Stimulated activated CD8-positive, alpha-beta memory T cell treated with anti-CD3 and anti-CD28 coated beads, Interleukin-7, amount 100 ng/mL, for 48 hours (primary cell): ENCODE measurements at places on chromosomes 3 and 15.
A peak's percentile ranks its signal among the peaks of the same experiment; 100 is the strongest.

- no peak for DNase-seq
These were observed 106.5 kb upstream of the ADPGK start for GRCh38 chr15:72890043-72890442.

DNA sequence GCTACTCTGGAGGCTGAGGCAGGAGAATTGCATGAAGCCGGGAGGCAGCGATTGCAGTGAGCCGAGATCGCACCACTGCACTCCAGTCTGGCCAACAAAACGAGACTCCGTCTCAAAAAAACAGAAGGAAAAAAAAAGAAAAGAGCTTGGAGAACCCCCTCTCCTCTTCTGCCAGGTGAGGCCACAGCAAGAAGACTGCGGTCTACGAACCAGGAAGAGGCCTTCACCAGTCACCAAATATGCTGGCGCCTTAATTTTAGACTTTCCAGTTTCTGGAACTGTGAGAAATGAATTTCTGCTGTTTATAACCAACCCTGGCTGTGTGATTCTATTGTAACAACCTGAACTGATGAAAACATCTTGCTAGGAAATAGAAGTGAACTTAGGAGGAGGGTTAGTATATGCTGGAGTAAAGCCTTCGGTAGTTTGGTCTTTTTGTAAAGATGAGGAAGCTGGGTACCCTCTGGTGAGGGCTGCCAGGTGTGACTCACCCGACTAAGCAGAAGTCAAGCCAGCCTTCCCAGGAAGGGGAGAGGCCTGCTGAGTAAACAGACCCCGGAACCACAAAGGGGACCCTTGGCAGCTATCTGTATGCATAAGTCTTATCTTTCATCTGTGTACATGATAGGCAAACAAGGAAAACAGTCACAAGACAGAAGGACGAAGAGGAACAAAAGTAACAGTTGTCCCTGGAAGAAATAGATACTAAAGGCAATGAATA is 78.7 kb downstream of the KLF13 start:
- no peak for DNase-seq

- DNase-seq = no peak
These were observed 2.2 kb downstream of the P2RY14 start for GRCh38 chr3:151276038-151276686.

GRCh38 chr3:47782446-47783308 is 984 bp upstream of the SMARCC1 start:
- DNase-seq = no peak

GRCh38 chr3:64728994-64729393 is 41.2 kb upstream of the ADAMTS9 start:
- no peak for DNase-seq

GRCh38 chr3:76383781-76384180 is 598.4 kb upstream of the ZNF717 start:
- no peak for DNase-seq

GRCh38 chr15:56244811-56245576 is 1.3 kb upstream of the RFX7 start:
- DNase-seq = no peak

GRCh38 chr15:27990521-27991515 is 108.3 kb downstream of the OCA2 start:
- DNase-seq = no peak

- no peak for DNase-seq
These were observed 29.3 kb downstream of the FBLN2 start for GRCh38 chr3:13578251-13578650.

GRCh38 chr15:29938361-29939335 is 116.4 kb upstream of the TJP1 start:
- no peak for DNase-seq

DNA sequence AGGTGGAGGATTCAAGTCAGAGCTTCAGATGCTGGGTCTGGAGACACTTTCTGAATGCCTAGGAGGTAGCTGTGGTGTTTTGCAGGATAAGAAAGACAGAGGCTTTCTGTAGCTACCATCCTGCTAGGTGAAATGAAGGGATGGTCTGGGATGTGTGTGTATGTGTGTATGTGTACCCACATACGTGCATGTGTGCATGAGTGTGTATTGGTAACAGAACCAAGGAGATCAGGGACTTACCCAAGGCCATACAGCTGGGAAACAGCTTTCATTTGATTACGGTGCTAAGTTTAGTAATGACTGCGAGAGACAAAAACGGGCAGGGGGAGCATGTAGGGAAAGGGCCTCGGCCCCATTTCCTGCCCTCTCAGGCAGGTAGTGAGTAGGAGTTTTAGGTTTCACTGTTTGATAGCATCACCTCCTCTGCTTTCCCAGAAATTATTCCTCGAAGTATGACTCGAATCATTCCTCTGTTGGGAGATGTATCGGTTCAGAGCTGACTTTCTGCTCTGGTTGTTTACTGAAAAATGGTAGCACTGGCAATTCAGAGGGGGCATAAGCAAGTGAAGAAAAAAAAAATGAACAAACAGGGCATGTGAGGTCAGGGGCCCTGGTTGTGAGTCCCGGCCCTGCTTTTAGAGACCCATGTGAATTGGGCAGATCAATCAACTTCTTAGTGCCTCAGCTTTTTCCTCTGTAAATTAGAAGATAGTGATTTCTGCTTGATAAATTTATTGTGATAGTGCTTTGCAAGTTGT is 130.7 kb downstream of the LPP start:
- peak; percentile 39 for DNase-seq

DNA sequence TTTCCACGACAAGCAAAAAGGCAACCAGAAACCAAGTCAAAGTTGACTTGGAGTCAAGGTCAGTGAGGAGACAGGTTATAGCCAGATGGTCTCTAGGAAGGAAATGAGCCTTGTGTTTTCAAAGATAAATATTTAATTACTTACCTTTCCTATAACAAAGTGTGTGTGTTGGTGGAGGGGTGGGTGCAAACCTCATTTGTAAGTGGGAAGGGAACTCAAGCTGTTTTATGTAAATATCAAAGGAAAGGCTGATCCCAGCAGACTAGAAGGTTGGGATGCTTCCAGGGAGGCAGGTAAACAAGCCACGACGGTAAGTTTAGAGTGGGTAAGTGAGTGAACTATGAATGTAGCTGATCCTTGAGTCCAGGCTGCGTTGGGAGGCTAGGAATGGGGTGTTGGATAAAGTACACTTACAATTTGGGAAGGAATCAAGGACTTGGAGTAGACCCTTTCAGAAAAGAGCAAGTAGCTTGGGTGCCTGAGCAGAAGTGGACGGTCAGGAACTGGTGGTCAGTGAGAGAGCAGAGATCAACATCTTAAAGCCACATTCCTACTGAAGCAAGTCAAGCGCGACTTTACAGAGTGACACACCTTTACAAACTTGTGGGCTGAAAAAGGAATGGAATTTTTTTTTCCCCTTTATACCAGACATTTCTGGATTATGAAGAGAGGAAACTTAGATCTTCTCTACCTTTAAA is 82.0 kb upstream of the TBL1XR1 start:
- no peak for DNase-seq

DNA sequence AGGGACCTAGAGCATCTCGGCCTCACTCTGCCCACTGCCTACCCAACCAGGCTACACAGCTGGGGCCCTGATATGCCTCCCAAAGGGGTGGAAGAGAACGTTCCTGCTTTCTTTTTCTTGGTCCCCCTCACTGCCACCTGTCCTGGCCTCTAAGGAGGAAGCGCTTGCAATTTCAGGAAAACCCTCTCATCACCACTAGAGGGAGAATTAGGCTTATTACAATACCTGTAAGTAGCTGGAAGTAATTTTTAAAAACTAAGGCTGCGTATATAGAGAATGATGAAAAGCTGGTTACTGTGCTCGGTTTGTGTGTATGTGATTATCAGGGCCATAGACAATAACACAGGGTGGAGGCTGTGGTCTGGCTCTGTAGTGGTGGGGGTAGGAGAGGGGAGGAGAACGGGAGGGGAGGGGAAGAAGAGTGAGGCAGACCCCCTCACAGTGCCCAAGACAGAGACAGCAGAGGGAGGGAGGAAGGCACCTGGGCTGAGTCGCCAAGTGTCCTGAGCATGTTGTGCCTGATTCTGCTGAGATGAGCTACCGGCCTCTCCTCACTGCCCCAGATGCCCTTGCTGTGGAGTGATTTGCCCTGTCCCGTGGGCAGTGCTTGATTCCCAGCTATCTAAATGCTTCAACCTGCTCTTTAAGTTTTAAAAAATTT is 3.3 kb downstream of the GABRG3 start:
- DNase-seq = no peak

DNA sequence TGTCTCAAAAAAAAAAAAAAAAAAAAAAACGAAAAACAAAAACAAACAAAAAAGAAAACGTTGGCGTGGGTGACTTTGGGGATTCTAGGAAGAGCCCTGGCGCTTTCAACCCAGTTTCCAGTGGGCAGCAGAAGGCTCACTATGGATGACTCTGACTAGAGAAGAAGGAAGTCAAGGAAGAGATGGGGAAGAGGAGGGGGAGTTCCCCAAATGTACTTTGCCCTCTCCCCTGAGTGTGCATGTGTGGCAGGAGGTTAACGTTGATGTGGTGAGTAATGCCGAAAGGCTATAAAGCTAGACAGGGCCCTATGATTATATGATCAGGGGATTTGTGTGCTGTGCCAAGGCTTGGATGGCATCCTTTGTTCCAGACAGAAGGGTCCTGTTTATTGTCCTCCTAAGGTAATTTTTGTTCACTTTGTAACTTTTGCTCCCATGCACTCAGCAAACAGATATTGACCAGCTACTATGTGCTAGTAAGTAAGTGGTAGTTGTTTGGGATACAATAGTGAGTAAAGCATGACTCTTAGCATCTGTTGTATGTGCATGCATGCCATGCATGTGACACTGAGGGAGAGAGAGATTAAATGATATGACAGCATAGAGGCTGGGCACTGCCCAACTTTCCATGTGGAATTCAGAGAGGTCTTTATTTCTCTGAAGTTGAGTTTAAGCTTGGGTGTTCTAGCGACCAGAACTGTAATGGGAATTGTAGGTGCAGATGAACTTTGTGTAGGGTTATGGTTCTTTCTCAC is 750 bp upstream of the HHLA2 start:
- no peak for DNase-seq

DNA sequence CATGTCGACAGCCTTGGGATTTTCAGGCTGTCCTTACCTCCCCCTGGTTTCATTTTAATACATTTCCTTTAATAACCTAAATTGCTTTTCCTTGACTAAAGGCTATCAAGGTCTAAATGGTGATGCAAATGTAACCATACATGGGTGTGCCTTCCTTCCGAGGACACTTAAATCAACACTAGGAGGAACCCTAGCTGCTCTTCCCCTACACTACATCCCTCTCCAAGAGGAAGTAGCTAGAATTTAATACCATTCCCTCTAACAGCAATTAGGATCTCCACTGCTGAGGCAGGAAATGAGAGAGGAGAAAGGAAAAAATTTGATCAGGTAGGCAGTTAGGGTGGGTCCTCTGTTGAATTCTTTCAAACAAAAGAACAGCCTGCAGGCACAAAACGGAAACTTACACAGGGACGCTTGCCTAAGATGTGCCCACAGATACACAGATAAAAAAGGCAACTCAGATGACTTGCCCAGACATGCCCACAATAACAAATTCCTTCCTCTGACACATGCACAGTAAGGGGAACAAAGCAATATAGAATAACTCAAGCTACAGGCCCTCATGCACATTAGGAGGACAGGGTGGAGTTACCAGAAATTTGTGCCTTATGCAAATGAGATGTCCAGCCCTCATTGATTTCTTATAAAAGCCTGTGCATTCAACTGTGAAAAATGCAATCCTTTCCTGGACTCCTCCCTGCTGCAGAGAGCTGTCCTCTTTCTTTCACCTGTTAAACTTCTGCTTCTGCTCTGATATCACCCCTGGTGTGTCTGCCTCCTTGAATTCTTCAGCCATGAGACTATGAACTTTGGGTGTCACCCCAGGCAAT is 1024.4 kb upstream of the CADM2 start:
- no peak for DNase-seq

- DNase-seq = no peak
These were observed 417.4 kb upstream of the NAALADL2 start for GRCh38 chr3:174441588-174442301.
